ENCODE measurements at places on chromosomes 1 and 21. TPM values are rescaled to one million over a fixed set of nuclear protein-coding genes. Genes with fewer than 3 reads are reported as not detected.

DNA sequence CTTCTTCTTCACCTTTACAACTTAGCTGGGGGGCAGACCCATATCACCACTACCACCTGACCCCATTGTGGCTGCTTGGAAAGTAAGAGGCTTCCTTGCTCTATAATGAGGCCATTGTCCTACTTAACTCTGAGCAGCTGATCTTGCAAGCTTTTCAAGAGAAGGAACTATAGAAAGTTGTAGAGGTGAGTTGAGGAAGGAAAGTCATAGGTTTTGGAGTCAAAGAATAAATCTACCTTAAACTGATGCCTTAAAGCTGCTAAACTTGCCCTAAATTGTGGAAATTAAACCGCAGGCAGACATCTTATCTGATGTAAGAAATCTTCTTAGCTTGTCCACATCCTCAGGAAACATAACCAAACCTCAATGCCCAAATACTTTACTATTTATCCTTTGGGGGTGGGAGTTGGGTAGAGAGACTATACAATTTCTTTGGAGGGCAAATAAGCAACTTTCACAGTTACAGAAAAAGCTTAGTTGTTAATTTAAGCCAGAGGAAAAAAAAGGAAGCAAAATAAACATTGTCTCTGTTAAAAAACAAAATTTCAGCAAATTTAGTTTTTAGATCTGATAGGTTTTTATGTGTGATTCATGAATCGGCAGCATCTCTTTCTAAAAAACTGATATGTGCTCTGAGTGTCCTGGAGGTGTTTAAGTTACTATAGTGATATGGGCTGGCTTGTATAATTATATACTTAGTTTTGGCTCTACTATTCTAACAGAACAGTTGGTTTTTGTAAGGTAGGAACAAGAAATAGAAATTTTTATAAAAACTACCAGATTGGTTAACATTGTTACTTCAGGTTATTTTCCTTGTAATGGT, 4.7 kb downstream of the IL23R start:
- H3K4me1 ChIP-seq: peaks cover 70% of the 10 kb centered on the region
- H3K27me3 ChIP-seq: peaks cover 5% of the 10 kb centered on the region
- peak overlapping the region; percentile 74 for H3K4me3 ChIP-seq
- H3K27ac ChIP-seq: peak overlapping the region; percentile 99

- peaks cover 5% of the 10 kb centered on the region for H3K4me1 ChIP-seq
- no peak overlapping the region for H3K4me3 ChIP-seq
- H3K36me3 ChIP-seq: no peaks in the 10 kb centered on the region
- H3K27me3 ChIP-seq: no peaks in the 10 kb centered on the region
These were observed 13.9 kb downstream of the ARHGEF19 start for GRCh38 chr1:16198444-16199156.

GRCh38 chr1:76105372-76105771, 30.8 kb downstream of the ST6GALNAC3 start:
- H3K4me3 ChIP-seq: no peak overlapping the region
- H3K4me1 ChIP-seq: peaks cover 3% of the 10 kb centered on the region

- H3K27me3 ChIP-seq: no peaks in the 10 kb centered on the region
- H3K36me3 ChIP-seq: no peaks in the 10 kb centered on the region
- H3K4me1 ChIP-seq: no peaks in the 10 kb centered on the region
- H3K4me3 ChIP-seq: no peak overlapping the region
These were observed 263.4 kb downstream of the OLFM3 start for GRCh38 chr1:101733340-101733739.

DNA sequence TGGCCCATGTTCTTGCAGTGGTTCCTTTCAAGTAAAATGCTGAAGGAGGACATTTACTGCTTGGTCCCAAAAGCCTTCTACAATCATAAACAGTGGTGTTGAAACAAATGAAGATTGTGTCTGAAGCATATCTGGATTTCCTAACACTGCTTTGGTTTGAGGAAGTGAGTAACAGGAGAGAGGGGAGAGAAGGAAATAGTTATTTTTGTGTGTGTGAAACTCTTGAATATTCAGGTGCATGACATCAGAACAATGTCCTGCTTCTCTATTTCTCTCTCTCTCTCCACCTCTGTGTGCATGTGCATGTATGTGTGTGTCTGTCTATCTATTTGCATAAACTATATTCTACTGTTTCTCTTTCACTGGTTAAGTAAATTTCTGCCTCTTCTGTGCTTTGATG, 61.4 kb upstream of the TNFSF18 start:
- H3K27ac ChIP-seq: no peak overlapping the region
- no peaks in the 10 kb centered on the region for H3K4me1 ChIP-seq
- H3K4me3 ChIP-seq: no peak overlapping the region
- no peak for DNase-seq
- peaks cover 1% of the 10 kb centered on the region for H3K27me3 ChIP-seq

TNFSF18 gene
- total RNA-seq: not detected

CACNA1S gene
- total RNA-seq: not detected

Data from activated CD4-positive, alpha-beta memory T cell treated with anti-CD3 and anti-CD28 coated beads for 36 hours (primary cell).